GM23338 (cell line): ENCODE measurements at places on chromosomes 6 and 20. TPM values are rescaled to one million over a fixed set of nuclear protein-coding genes. Genes with fewer than 3 reads are reported as not detected.

Gene RNF217
- 4.0 and 6.2 TPM in 2 replicates for total RNA-seq

- peak overlapping the region; percentile 98 for H3K4me3 ChIP-seq
- H3K27me3 ChIP-seq: no peaks in the 10 kb centered on the region
- H3K4me1 ChIP-seq: peaks cover 39% of the 10 kb centered on the region
Observed at GRCh38 chr6:105401247-105402089, 1.4 kb downstream of the PREP start.

DNA sequence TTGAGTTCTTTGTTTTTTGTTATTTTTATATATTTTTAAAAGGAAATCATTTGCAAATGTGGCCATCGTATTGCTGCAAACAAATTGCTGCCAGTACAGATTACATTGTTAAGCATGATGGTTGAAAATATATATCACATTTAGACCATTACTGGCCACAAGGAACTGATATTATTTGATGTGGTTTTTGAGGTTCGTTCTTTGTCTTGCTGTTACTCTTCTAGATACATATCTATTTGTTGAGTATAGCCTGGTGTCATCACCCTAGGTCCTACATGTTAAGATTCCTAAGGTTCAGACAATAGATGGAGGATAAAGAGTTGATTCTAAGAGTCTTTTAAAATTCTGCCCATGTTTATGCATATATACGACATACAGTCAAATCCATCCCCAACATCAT, 306.0 kb downstream of the FARS2 start:
- H3K27me3 ChIP-seq: no peaks in the 10 kb centered on the region
- peaks cover 21% of the 10 kb centered on the region for H3K4me1 ChIP-seq
- no peak overlapping the region for H3K4me3 ChIP-seq
- H3K27ac ChIP-seq: no peak overlapping the region
- DNase-seq: no peak

Gene SNHG17
- total RNA-seq: 22.2 and 25.4 TPM in 2 replicates

- H3K4me3 ChIP-seq: no peak overlapping the region
- H3K27me3 ChIP-seq: no peaks in the 10 kb centered on the region
- H3K4me1 ChIP-seq: peaks cover 14% of the 10 kb centered on the region
- no peak overlapping the region for H3K27ac ChIP-seq
Observed at GRCh38 chr6:49155316-49155715, 307.7 kb downstream of the MMUT start.

- H3K4me1 ChIP-seq: 0 out of 2 replicates have a peak, but pooled peaks cover 6% of the 10 kb centered on the region
- no peak for DNase-seq
- H3K4me3 ChIP-seq: no peak overlapping the region
- H3K36me3 ChIP-seq: no peaks in the 10 kb centered on the region
- H3K27me3 ChIP-seq: no peaks in the 10 kb centered on the region
- no peak overlapping the region for H3K27ac ChIP-seq
Observed at GRCh38 chr6:18471232-18471964, 84.2 kb downstream of the RNF144B start.

- H3K27me3 ChIP-seq: peaks cover 25% of the 10 kb centered on the region
- peaks cover 21% of the 10 kb centered on the region for H3K4me1 ChIP-seq
- no peak overlapping the region for H3K27ac ChIP-seq
- H3K4me3 ChIP-seq: no peak overlapping the region
- H3K36me3 ChIP-seq: no peaks in the 10 kb centered on the region; the same call in 1 of the 2 replicates
- DNase-seq: no peak
Observed at GRCh38 chr6:117545161-117545595, 57.1 kb downstream of the GOPC start.

- no peaks in the 10 kb centered on the region for H3K36me3 ChIP-seq
- H3K27me3 ChIP-seq: no peaks in the 10 kb centered on the region
- no peak overlapping the region for H3K4me3 ChIP-seq
- DNase-seq: no peak
- peaks cover 4% of the 10 kb centered on the region; the same call in 1 of the 2 replicates for H3K4me1 ChIP-seq
Observed at GRCh38 chr20:53774461-53775203, 181.0 kb upstream of the ZNF217 start.

DNA sequence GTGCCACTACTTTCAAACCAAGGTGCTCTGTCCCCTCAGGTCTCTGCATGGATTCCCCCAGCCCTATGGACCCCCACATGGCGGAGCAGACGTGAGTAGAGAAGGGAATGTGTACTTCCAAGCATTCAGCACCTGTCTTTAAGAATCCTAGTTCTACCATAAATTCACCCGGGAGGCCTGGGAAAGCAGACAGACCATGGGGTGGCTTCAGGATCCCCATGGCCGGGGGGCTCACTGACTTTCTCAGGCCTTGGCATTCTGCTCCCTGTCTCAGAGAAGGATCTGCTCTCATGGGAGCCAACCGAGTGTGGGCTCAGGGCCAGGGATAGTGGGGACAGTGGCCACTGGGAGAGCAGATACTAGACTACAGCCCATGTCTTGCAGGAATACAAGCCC, 2.3 kb downstream of the CDC25B start:
- peak overlapping the region; percentile 44; the same call in 1 of the 2 replicates for H3K4me3 ChIP-seq
- no peaks in the 10 kb centered on the region for H3K27me3 ChIP-seq
- no peak for DNase-seq
- peak overlapping the region; percentile 76; the same call in 1 of the 2 replicates for H3K27ac ChIP-seq
- no peaks in the 10 kb centered on the region for H3K36me3 ChIP-seq
- peaks cover 43% of the 10 kb centered on the region for H3K4me1 ChIP-seq

DNA sequence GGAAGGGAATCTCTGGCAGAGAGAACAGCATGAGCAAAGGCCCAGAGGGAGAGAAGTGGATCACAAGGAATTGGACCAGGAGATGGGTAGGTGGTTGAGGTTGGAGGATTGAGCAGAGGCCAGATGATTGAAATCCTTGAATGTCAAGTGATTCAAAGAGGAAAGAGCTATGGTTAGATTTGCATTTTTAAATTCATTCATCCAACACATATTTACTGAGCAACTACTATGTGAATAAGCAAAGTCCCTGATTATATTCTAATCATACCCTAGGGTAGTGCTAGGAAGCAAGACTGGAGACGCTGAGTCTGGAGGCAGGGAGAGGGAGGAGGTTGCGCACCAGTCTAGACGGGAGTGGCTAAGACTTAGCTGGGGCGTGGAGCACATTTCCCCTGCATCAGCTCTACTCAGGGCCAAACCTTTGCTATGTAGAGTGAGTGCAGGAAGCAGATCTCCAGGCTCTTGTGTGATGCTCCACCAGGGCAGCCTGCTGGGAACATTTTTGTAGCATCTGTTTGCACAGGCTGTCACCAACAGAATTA, 40.2 kb downstream of the EYA2 start:
- H3K4me1 ChIP-seq: no peaks in the 10 kb centered on the region
- H3K27ac ChIP-seq: no peak overlapping the region
- no peaks in the 10 kb centered on the region for H3K27me3 ChIP-seq

- no peaks in the 10 kb centered on the region for H3K36me3 ChIP-seq
- DNase-seq: no peak
- no peak within 1 kb of the TSS for H3K27ac ChIP-seq
- H3K4me3 ChIP-seq: no peak within 1 kb of the TSS
Observed at GRCh38 chr20:45827030-45827652, at the start of gene TNNC2. TNNC2 (minus strand) TSS chr20:45827312; CDS start chr20:45827248, 64 bp downstream.

Gene EPHA7
- 7.3 TPM in 2 replicates for total RNA-seq

GRCh38 chr20:25050501-25051350, 7.2 kb downstream of the ACSS1 start:
- H3K4me3 ChIP-seq: no peak overlapping the region
- no peak overlapping the region for H3K27ac ChIP-seq
- DNase-seq: no peak

Gene ZNF334
- total RNA-seq: 15.2 and 19.1 TPM in 2 replicates

Gene SIRPD
- not detected in 2 replicates for total RNA-seq

Gene LY6G6F
- total RNA-seq: not detected in 2 replicates

Gene HLA-DRB1
- total RNA-seq: 0.38 and 0.74 TPM in 2 replicates

GRCh38 chr6:107539409-107539808, 49.5 kb downstream of the SOBP start:
- no peaks in the 10 kb centered on the region for H3K27me3 ChIP-seq
- H3K4me3 ChIP-seq: no peak overlapping the region
- H3K36me3 ChIP-seq: no peaks in the 10 kb centered on the region
- no peak overlapping the region for H3K27ac ChIP-seq
- peaks cover 39% of the 10 kb centered on the region for H3K4me1 ChIP-seq
- no peak for DNase-seq

Gene TMEM74B
- 3.6 and 4.8 TPM in 2 replicates for total RNA-seq

- H3K36me3 ChIP-seq: no peaks in the 10 kb centered on the region
- H3K4me1 ChIP-seq: no peaks in the 10 kb centered on the region; the same call in 1 of the 2 replicates
- H3K27ac ChIP-seq: no peak overlapping the region
- no peak overlapping the region for H3K4me3 ChIP-seq
Observed at GRCh38 chr6:117288083-117288715, 22.8 kb downstream of the VGLL2 start.

GRCh38 chr6:154112181-154112809, 73.3 kb downstream of the OPRM1 start:
- H3K36me3 ChIP-seq: no peaks in the 10 kb centered on the region
- no peaks in the 10 kb centered on the region for H3K27me3 ChIP-seq
- DNase-seq: no peak
- no peak overlapping the region for H3K27ac ChIP-seq
- H3K4me1 ChIP-seq: no peaks in the 10 kb centered on the region
- no peak overlapping the region for H3K4me3 ChIP-seq

DNA sequence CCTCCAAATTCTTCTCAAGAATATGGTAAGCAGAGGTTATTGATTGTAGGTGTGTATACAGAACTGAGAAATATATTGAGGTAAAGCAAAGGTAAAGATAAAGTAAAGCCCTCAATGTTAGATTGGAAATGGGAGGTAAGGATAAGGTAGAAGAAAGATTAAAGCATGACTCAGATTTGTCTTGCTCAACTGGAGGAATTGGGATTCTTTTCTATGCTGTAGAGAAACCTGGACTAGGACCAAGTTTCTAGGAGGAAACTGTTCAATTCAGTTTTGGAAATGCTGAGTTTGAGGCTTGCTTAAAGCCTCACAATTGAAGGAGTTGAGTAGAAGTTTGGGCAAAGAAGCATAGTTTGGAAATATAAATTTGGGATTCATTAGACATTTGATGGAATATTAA, 634.0 kb upstream of the PTCHD4 start:
- H3K36me3 ChIP-seq: no peaks in the 10 kb centered on the region
- H3K27me3 ChIP-seq: no peaks in the 10 kb centered on the region
- no peak overlapping the region for H3K27ac ChIP-seq
- H3K4me1 ChIP-seq: no peaks in the 10 kb centered on the region

DNA sequence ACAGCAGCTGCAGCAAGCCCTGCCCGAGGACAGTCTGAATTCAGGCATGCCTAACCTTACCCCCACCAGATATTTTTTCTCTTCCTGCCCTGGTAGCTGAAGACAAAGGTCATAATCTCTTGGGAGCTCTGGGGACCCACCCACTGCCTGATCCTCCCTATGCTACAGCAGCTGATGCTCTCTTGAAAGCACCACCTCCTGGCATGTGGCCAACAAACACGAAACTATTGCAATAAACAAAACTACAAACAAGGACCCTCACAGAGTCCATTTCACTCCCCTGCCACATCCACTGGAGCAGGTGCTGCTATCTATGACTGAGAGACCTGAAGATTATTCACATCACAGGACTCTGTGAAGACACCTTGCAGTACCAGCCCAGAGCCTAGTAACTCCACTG, 238.5 kb upstream of the HS3ST5 start:
- peaks cover 32% of the 10 kb centered on the region for H3K27me3 ChIP-seq
- no peak for DNase-seq
- H3K4me3 ChIP-seq: no peak overlapping the region
- no peak overlapping the region for H3K27ac ChIP-seq
- H3K4me1 ChIP-seq: peaks cover 24% of the 10 kb centered on the region

Gene NRSN1
- 0.54 and 1.5 TPM in 2 replicates for total RNA-seq

GRCh38 chr20:52190437-52191131, 995 bp downstream of the ZFP64 start:
- H3K4me3 ChIP-seq: peak overlapping the region; percentile 93
- peaks cover 18% of the 10 kb centered on the region for H3K4me1 ChIP-seq
- peak; percentile 28 for DNase-seq
- H3K36me3 ChIP-seq: peaks cover 3% of the 10 kb centered on the region; the same call in 1 of the 2 replicates
- no peaks in the 10 kb centered on the region for H3K27me3 ChIP-seq

Gene HSPA12B
- total RNA-seq: 6.4 and 6.5 TPM in 2 replicates

DNA sequence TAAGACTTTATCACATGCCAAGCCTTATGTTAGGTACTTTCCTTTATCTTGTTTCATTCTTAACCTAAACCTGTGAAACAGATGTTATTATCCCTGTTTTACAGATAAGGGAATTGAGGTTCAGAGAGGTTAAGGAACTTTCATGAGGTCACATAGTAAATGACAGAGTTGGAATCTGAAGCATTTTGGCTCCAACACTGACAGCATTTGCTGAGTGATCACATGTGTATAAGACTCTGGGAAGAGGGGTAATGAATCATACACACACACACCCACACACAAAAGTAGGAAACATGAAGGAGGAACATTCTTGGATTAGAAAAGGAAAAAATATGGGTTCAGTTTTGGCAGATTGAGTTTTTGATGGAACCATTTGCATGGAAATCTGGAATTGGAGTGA, 212.5 kb downstream of the GJA1 start:
- H3K27ac ChIP-seq: no peak overlapping the region
- DNase-seq: no peak
- H3K27me3 ChIP-seq: no peaks in the 10 kb centered on the region
- H3K4me3 ChIP-seq: no peak overlapping the region
- H3K4me1 ChIP-seq: peaks cover 10% of the 10 kb centered on the region; the same call in 1 of the 2 replicates

GRCh38 chr6:140779341-140779740, 1353.4 kb upstream of the GJE1 start:
- no peak overlapping the region for H3K27ac ChIP-seq
- no peak for DNase-seq
- no peak overlapping the region for H3K4me3 ChIP-seq
- no peaks in the 10 kb centered on the region for H3K27me3 ChIP-seq

DNA sequence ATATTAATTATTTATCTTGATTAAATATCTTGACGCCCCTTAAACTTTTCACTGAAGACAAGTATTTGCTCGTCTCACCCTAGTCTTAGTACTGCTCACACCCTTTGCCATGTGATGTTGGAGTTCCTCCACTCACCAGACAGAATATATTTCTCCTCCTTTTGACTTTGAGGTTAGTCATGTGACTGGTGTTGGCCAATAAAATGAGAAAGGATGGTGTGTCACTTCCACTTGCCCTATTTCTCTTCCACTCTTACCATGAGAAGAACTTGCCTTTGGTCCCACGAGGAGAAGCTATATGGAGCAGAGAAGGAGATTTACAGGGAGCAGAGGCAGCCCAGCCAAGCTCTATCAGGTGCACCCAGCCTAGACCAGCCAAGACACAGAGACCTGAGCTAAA, 64.9 kb upstream of the TAB2 start:
- DNase-seq: no peak
- no peaks in the 10 kb centered on the region for H3K27me3 ChIP-seq
- H3K27ac ChIP-seq: no peak overlapping the region

Gene GLP1R
- total RNA-seq: 3.6 and 3.7 TPM in 2 replicates

Gene RAET1E
- not detected in 2 replicates for total RNA-seq
